Dermis microvascular lymphatic vessel endothelial cell (primary cell): ENCODE measurements at places on chromosomes 2 and 18. TPM values are rescaled to one million over a fixed set of nuclear protein-coding genes. Genes with fewer than 3 reads are reported as not detected.
A peak's percentile ranks its signal among the peaks of the same experiment; 100 is the strongest.

GRCh38 chr2:128631698-128632500 lies 313.2 kb upstream of the HS6ST1 start:
- DNase-seq, result no peak

GRCh38 chr2:108925735-108926134 lies 63.3 kb downstream of the EDAR start:
- DNase-seq, result no peak

GRCh38 chr2:28447943-28448792 lies 47.7 kb upstream of the PLB1 start:
- DNase-seq, result no peak

- DNase-seq, result peak; percentile 50
Measured at GRCh38 chr2:187504312-187504921, 49.8 kb downstream of the TFPI start.

DNA sequence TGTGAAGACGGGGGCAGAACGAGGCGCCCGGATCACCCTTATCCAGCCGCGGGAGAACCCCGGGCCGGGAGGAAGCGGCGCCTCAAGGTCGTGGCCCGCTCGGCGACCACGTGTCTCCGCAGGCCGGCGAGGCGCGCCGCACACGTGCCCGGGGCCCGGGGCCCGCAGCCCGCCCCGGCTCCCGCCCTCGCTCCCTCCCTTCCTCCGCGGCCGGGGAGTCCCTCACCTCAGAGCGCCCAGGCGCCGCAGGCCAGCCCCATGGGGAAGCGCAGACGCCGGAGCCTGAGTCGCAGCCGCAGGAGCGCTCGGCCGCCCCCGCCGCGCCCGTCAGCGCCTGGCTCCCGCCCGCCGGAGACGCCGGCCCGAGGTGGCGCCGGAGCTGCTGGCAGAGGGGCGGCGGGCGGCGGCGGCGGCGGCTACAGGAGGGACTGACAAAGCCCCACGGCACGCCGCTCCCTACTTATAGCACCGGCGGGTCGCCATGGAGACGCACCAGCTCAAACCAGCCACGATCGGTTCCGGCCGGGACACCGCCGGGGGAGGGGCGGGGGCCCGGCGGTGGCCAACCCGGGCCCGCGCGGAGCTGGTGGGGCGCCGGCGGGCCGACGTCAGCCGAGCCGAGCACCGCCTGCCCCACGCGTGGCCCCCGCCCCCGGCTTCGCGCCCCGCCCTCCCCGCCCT lies at the start of gene ODC1:
Gene ODC1, minus strand, starts transcription at position 433 of the 681 bp plus-strand sequence. CDS start 3,295 bp downstream, outside the sequence.
- DNase-seq, result peak; percentile 93

GRCh38 chr2:199552141-199552540 lies 94.4 kb upstream of the SATB2 start:
- DNase-seq, result no peak

DNA sequence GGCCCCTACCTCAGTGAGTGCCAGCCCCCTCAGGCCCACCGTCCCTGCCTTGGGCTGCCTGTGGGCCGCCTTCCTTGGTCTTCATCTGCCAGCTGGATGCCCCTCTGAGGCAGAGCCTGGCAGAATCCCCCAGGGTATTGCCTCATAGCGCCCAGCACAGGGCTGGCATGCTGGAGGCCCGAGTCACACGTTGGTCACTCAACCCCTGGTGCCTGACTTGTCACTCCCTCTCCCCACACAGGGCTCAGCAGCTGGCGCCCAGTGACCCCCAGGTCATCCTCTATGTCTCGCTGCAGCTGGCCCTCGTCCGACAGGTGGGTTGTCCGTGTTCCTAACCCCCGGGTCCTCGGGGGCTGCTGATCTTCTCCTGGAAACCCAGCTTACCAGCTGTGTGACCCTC lies 108.4 kb upstream of the MCFD2 start:
- no peak for DNase-seq

PLCD4 gene
- 0.76 and 1.4 TPM in 2 replicates for total RNA-seq

TLX2 gene
- not detected in 2 replicates for total RNA-seq

DNA sequence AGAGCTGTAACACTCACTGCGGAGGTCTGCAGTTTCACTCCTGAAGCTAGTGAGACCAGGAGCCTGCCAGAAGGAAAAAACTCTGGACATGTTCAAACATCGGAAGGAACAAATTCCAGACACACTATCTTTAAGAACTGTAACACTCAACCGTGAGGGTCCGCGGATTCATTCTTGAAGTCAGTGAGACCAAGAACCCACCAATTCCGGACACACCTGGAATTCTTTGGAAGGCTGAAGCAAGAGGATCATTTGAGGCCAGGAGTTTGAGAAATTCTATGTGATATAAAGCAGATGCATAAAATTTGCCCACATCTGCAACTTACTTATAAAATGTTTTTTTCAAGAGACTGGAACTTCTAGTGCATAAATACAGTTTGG lies 43.5 kb upstream of the ITSN2 start:
- DNase-seq, result no peak

DNA sequence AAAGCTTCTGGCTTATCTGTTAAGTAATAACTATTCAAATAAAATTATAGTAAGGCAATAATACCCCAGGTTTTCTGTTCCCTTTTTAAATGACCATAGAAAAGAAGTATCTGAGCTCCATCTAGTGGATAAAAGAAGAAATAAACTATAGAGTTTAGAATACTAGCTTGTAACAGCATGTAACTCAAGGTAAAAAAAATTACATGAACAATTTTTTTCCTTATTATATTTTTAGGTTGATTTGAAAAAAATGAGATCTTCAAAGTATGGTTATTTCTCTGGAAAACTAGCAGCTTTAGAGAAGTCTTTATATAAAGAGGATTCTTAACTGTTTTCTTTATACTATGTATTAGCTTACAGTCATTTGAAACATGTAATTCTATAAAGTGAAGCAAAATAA lies 58.1 kb downstream of the NCKAP1 start:
- DNase-seq, result peak; percentile 47

PROKR1 gene
- total RNA-seq, result under 0.01 TPM in 2 replicates

PARD3B gene
- 6.4 and 11.9 TPM in 2 replicates for total RNA-seq

KLHL41 gene
- total RNA-seq, result under 0.01 and 0.13 TPM in 2 replicates

DNA sequence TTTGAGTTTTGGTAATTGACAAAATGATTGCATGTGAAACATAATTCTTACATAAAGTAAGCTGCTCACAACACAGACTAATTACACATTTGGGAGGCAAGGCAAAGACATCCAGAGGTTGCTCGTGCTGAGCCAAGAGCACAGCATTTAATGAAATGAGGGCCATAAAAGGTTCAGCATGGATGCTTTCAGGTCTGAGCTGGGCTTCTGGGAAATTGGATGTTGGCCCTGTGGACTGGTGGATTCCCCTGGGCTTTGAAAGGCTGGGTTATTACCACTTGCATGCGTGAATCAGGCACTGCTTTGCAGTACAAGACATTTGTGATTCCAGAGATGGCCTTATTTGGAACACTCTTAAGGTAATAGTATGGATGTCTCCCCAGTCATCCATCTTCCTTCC lies 533.5 kb upstream of the NRP2 start:
- no peak for DNase-seq

DNA sequence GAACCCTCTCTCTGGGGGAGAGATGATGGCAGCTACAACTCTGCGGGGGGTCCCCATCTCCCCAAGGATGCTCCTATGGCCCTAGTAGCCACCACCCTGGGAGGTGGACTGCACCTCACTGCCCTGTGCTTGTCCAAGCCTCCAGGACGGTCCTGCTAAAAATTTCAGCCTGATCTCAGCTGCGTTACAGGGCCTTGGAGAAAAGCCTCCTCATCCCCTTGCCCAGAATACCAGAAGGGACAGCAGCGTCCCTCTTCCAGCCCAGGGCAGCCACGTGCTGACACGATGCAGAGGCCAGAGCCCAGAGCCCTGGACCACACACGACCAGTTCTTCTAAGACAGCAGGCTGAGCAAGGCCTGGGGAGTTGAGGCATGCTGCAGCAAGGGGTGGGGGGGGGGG lies 81.9 kb downstream of the GFPT1 start:
- DNase-seq, result no peak

TXNDC2 gene
- under 0.01 TPM in 1 of 2 replicates, not detected in the other for total RNA-seq

GRCh38 chr18:73087282-73087977 lies 219.6 kb upstream of the NETO1 start:
- no peak for DNase-seq

NOL4 gene
- total RNA-seq, result not detected in 2 replicates

TMEM37 gene
- total RNA-seq, result 0.13 TPM in 2 replicates

CDH19 gene
- under 0.01 TPM in 2 replicates for total RNA-seq

GALNT5 gene
- total RNA-seq, result not detected in 2 replicates

- no peak for DNase-seq
Measured at GRCh38 chr2:226652369-226652768, 147.3 kb downstream of the IRS1 start.

DNA sequence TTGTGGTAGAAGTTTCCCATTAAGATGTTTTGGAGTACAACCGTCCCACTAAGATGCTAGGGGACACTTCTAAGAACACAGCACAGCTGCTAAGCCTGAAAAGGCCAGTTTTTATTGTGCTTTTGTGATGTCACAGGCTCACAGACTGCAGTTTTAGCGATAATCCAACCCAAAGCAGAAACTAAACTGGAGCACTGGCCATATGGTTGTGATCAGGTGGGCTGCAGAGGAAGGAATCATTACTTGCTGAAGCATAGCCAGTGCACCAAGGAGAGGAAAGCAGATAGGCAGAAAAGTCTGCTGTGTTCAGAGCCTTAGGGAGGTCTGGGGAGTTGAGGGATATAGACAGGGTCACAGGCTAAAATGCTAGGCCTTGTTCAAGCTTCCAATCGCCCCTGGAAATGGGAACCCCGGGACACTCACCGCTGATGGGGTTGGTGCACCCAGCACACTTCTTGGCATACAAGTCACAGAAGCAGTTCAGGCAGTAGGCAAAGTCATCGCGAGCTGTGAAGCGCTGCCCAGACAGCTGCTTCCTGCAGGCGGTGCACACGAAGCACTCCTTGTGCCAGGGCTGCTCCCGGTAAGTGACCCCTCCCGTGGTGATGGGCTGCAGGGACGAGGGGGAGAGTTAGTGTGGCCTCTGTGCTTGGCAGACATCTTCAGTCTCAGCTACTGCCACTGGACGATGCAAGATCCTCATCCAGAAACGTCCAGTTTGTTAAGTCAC lies 25.7 kb downstream of the C2orf49 start:
- no peak for DNase-seq

NEU4 gene
- total RNA-seq, result 0.13 TPM in 1 of 2 replicates, not detected in the other

GRCh38 chr18:62102221-62102620 lies 84.6 kb downstream of the PIGN start:
- DNase-seq, result no peak

GALNT1 gene
- total RNA-seq, result 127 and 164 TPM in 2 replicates

GRCh38 chr2:224357098-224357901 lies 44.6 kb downstream of the FAM124B start:
- peak; percentile 54 for DNase-seq

DNA sequence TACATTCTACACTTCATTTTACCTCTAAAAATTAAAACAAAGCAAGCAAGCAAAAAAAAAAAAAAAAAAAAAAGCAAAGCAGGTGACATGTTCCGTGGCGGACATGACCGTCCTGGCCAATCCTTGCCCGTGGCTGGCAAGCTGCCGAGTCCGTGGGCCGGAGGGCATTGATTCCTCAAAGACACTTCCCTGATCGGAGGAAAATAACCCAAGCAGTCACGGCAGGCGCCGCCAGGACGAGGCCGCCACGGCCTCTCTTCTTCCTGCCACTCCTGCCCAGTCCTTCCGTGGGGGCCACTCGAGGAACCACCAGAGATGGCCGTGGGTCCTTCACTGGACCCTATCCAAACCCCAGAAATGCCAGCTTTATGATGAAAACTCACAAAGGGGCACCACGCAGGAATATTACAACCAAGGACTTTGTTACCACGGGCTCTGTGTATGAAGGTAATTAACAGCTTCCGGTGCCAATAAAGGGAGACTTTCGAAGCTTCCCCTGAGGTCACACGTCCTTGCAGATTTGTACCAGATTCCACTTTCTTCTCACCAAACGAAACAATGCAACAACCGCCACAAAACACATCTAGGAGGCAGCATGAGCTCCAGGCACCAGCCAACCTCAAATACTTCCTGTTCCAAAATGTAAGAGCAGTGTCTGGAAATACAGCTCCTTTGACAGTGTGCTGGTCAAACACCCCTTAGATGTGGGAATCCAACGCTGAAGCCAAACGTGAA lies 170.3 kb downstream of the HDAC4 start:
- no peak for DNase-seq

DNA sequence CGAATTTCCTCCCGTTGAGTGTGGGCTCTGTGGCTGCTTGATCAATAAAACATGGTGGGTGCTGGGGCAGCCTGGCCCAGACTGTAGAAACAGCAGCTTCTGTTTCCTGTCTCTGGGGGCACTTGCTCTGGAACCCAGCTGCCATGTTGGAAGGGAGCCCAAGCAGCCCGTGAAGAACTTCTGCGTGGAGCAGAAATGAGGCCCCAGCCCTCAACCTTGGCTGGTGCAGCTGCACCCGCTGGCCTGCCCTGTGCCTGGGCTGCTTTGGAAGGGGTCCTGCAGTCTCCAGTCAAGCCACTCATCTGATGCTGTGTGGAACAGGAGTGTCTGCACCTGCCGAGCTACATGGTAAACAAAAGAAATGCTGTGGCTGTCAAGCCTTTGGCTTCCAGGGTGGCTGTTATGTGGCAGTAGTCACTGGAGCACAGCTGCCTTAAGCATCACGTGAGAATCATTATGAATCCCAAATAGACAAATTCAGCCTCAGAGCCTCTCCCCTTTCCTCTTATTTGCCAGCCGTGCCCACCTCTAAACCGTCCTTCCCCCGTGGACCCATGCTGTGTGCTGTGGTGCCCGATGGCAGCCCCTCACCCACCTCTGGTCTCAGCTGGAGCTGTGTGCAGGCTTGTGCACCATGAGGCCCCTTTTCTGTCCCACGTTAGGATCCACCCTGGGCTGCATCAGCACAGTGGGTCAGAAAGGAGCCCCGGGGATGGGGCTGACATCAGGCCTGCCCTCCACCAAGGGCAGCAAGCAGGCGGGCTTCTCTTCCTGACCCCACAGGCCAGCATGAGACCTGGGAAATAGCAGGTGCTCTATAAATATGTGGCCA lies 134.0 kb upstream of the HDAC4 start:
- DNase-seq, result no peak

COL4A4 gene
- total RNA-seq, result not detected in 2 replicates

DNA sequence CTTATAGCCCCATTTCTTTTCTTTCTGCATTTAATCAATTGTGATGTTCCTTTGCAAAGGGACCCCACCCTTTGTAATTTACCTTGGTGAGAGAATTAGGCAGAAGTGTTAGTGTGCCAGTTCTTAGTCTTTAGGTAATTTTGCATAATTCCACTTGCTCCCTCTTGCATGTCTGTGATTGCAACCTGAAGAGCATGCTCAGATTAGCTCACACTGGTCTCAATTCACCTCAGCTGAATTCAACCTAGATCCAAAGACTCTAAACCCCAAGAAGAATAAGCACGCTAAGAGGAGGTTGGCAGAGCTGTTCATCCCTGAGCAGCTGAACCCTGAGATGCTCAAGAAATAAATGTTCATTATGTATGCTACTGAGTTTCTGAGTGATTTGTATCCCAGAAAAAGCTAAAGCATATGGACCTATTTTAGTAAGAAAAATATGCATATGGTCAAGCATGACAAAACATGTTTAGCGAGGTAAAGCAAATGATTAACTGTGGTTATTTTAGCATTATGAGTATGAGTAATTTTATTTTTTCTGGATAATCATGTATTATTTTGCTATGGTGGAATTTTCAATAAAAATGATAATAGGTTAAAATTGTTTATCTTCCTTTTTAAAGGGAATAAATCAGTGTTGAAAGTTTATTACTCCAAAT lies 299.2 kb upstream of the ZSWIM2 start:
- DNase-seq, result no peak

- DNase-seq, result no peak
Measured at GRCh38 chr2:46874236-46874929, 41.2 kb downstream of the MCFD2 start.

KCNG2 gene
- total RNA-seq, result 0.26 and 2.4 TPM in 2 replicates

GRCh38 chr2:68185541-68186164 lies 28.0 kb downstream of the PNO1 start:
- peak; percentile 61 for DNase-seq

ASPRV1 gene
- under 0.01 and 0.25 TPM in 2 replicates for total RNA-seq

- DNase-seq, result no peak
Measured at GRCh38 chr2:121319941-121320340, 34.9 kb upstream of the TFCP2L1 start.

MOGAT1 gene
- not detected in 2 replicates for total RNA-seq

LGALSL gene
- total RNA-seq, result 2.3 and 3.8 TPM in 2 replicates
